ENCODE measurements at places on chromosomes 3 and 15.

DNA sequence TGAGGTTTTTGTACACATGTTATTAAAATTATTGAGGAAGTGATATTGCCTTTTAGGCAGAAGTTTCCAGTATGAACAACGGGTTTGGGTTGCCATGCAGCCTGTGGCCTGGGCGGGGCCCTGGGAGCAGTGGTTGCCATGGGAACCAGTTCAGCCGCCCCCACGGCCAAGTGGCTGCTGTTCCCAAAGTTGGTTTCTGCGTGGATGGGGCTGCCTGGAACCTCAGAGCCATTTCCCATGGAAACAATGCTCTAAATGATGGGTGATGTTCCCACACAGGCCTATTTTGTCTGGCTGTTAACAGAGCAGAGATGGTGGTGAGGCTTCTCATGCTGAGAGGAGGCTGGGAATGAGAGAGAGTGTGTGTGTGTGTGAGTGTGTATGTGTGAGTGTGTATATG is 19.5 kb downstream of the MRAS start:
- no peak for DNase-seq

DNA sequence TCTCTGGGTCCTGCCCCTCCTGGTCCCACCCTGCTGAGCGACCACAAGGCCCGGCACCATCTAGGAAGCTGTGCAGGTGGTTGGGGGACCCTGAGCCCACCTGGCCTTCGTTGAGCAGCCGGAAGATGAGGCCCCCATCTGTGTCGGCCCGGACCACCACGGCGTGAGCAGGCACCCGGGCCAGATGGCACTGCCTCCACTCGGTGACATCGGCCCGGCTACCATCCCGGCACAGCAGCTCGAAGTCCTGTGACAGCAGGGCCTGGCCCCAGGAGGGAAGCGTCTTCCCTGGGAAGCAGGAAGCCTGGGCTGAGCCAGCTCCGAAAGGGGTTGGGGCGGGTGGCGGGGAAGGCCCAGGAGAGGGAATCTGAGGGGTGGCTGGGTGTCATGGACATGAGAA is 12.6 kb downstream of the MELTF start:
- no peak for DNase-seq

- DNase-seq = no peak
These were observed 106.5 kb downstream of the TPRA1 start for GRCh38 chr3:127483902-127484591.

GRCh38 chr15:96073908-96074307 is 256.6 kb upstream of the NR2F2 start:
- DNase-seq = no peak

GRCh38 chr3:180278583-180279188 is 241.9 kb upstream of the PEX5L start:
- DNase-seq = no peak

DNA sequence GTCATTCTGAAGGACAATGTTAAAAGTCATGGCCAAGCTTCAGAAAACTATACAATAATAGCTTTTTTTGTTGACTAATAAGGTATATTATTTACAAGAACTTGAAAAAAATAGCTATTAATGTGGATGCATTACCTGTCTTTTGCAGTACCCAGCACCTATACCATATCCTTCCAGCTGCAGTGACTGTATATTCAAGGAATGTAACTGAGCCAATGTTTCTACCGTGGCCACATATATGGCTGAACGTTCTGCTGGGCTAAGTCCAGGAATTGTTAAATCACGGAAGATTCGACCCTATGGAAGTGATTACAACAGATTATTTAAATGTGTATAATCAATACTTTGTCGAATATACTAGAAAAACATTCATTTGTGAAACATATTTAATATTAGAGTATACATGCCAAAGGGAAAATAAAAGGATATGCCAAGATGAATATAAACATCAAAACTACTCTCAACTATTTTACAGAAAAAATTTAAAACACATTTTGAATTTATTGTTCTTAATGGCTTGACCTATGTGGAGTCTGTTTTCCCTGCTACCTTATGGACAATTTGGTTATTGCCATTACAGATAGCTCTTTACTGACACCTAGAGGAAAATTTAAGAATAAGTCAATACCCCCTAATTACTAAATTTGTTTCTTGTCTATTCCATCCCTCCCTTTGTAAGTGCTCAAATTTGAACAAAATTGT is 17.6 kb downstream of the ACAD11 start:
- no peak for DNase-seq

GRCh38 chr3:48222616-48223513 is at the start of gene CAMP:
Gene CAMP, plus strand, starts transcription at chr3:48223495. Its CDS starts 17 bp downstream, at chr3:48223512.
- no peak for DNase-seq

DNA sequence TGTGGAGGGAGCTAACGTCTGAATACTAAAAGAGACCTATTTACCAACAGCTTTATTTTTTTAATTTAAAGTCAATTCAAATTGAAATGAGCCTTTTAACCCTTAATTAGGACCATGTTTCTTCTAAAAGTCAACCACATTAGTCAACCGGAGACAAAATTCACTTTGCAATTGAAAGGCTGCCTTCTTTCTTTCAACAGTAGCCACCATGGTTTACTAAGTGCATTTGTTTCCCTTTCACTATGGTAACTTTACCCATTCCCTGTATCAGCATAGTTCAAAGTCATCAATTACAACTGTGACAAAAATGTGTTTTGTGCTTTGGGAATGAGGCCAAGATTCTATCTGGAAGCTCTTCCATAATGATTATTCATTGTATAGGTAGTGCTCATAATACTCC is 225.4 kb downstream of the EPHA3 start:
- DNase-seq = no peak

GRCh38 chr3:37994639-37994972 is 4.0 kb downstream of the VILL start:
- no peak for DNase-seq

DNA sequence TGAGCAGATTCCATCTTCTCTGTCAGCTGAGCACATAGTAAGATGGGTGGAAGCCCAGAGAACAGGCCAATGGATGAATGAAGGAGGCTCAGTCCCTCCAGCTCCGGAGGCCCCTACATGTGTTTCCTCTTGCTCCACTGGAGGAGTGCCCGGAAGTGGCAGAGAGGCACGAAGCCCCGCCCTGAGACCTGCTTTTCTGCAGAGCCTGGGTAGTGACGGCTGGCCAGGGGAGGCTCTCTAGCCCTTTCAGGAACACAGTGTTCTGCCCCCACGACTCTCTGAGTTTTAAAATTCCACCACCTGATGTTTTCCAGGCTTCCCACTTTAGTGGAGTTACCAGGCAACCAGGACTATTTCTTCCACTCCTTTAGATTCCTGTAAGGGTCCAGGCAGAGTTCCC is 149.4 kb upstream of the SLC6A11 start:
- DNase-seq = no peak

All from effector CD8-positive, alpha-beta T cell (primary cell).